ENCODE measurements at places on chromosomes 1 and 21.

DNA sequence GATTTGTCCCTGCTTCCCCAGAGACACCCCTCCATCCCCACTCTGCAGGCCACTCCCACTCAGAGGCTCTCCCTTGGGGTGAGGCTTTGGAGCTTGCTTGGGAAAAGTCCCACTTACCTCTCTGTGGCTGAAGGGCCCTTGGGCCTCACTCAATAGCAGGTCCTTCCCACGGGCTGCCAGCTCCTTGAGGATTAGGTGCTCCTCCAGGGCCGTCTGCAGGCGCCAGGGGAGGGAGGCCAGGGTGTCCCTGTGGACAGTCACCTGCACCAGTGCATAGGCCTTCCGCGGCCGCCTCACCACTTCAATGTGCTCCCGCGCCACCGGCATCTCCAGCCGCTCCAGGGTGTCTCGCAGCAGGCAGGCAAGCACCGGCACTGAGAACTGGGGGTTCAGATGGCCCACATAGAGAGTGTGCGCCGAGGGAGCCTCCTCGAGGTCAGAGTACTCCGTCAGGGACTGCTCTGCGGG is 1.4 kb downstream of the SLFNL1 start:
- no peak for DNase-seq

GRCh38 chr1:183222909-183223308 is 36.8 kb downstream of the LAMC2 start:
- DNase-seq = no peak

- DNase-seq = no peak
These were observed 80.5 kb upstream of the TTC39A start for GRCh38 chr1:51410568-51411460.

- no peak for DNase-seq
These were observed 25.8 kb downstream of the DHCR24 start for GRCh38 chr1:54861070-54861761.

- DNase-seq = no peak
These were observed 133.4 kb downstream of the SYT2 start for GRCh38 chr1:202576816-202577215.

Measured in NCI-H510A treated with DMSO at 0.1 percent for 48 hours (cell line).